ENCODE measurements at places on chromosomes 7 and 10. TPM values are rescaled to one million over a fixed set of nuclear protein-coding genes. Genes with fewer than 3 reads are reported as not detected.

DNA sequence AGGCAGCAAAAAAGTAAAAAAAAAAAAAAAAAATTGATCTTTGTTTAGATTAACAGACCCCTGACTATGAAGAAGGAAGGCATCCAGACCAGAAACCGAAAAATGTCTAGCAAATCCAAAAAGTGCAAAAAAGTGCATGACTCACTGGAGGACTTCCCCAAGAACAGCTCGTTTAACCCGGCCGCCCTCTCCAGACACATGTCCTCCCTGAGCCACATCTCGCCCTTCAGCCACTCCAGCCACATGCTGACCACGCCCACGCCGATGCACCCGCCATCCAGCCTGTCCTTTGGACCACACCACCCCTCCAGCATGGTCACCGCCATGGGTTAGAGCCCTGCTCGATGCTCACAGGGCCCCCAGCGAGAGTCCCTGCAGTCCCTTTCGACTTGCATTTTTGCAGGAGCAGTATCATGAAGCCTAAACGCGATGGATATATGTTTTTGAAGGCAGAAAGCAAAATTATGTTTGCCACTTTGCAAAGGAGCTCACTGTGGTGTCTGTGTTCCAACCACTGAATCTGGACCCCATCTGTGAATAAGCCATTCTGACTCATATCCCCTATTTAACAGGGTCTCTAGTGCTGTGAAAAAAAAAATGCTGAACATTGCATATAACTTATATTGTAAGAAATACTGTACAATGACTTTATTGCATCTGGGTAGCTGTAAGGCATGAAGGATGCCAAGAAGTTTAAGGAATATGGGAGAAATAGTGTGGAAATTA lies 19.4 kb downstream of the GATA3 start:
- no peak overlapping the region for H3K4me3 ChIP-seq
- H3K4me1 ChIP-seq, result peaks cover 6% of the 10 kb centered on the region
- H3K27ac ChIP-seq, result no peak overlapping the region
- H3K27me3 ChIP-seq, result peaks cover 4% of the 10 kb centered on the region

- no peak for DNase-seq
- no peaks in the 10 kb centered on the region for H3K36me3 ChIP-seq
- peaks cover 4% of the 10 kb centered on the region for H3K4me1 ChIP-seq
- no peak overlapping the region for H3K4me3 ChIP-seq
- peaks cover 41% of the 10 kb centered on the region for H3K27me3 ChIP-seq
Observed at GRCh38 chr10:49164559-49165188, 23.5 kb downstream of the TMEM273 start.

- H3K27ac ChIP-seq, result no peak overlapping the region
- peaks cover 27% of the 10 kb centered on the region for H3K36me3 ChIP-seq
- no peak for DNase-seq
- no peak overlapping the region for H3K4me3 ChIP-seq
Observed at GRCh38 chr7:157208571-157209413, 70.1 kb downstream of the UBE3C start.

DNA sequence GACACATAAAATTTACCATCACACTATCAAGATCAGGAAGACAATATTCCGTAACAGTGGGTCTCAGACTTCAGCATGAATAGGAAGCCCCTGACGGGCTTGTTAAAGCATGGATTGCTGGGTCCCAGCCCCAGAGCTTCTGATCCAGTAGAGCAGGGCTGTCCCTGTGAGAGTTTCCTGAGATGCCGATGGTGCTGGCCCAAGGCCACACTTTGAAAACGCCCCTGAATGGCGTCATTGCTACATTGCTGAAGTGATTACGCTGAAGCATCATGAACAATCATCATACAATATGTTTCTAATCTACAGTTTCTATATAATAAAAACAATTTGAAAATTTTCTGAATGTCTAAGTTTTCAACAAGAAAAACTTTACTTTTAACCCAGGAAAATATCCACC lies 38.0 kb upstream of the TMEM72 start:
- no peaks in the 10 kb centered on the region for H3K4me1 ChIP-seq
- no peak overlapping the region for H3K4me3 ChIP-seq
- H3K36me3 ChIP-seq, result no peaks in the 10 kb centered on the region
- no peak overlapping the region for H3K27ac ChIP-seq
- DNase-seq, result no peak

GRCh38 chr7:37211097-37211880 lies 237.4 kb downstream of the ELMO1 start:
- DNase-seq, result no peak
- peaks cover 46% of the 10 kb centered on the region for H3K4me1 ChIP-seq
- no peaks in the 10 kb centered on the region for H3K36me3 ChIP-seq
- H3K27me3 ChIP-seq, result no peaks in the 10 kb centered on the region
- no peak overlapping the region for H3K27ac ChIP-seq
- peak overlapping the region; percentile 31 for H3K4me3 ChIP-seq

DNA sequence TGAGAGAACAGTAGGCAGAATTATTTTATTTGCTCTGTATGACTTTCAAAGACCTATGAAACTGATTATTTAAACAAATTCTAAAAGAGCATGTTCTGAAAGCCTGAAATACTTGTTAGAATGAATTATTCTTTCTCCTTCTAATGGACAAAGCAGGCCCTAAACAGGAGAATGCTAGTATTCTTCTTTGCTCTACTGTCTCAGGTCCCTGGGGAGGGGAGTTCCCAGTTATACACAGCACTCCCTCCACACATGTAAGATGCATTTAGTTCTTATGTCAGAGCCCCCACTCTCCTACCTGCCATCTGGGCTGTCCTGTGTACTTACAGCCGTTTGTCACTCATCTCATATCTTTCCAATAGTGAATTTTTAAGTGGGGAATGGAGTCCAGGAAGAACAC lies 633.5 kb upstream of the ANKRD30A start:
- no peak for DNase-seq
- no peaks in the 10 kb centered on the region for H3K27me3 ChIP-seq
- H3K27ac ChIP-seq, result no peak overlapping the region
- H3K4me1 ChIP-seq, result peaks cover 18% of the 10 kb centered on the region

DNA sequence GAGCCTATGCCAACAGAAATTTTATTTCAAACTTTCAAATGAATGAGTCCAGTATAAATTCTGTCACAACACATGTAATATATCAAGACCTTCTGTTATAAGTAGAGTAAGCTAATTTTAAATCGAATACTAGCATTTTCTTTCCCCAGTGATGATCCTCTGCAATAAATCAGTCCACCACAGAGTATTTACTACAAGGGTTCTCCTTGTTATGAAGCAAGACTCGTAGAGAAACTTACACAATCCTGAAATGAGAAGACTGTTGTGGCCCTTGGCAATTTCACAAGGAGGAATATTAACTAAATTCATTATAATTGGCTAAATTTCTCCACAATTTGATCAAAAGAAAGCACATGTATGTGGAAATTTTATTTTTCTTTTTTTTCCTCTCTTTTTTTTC lies 312.4 kb upstream of the DGKB start:
- H3K27ac ChIP-seq, result no peak overlapping the region
- no peak for DNase-seq
- no peaks in the 10 kb centered on the region for H3K27me3 ChIP-seq
- H3K4me3 ChIP-seq, result no peak overlapping the region
- no peaks in the 10 kb centered on the region for H3K36me3 ChIP-seq

Gene DDC
- total RNA-seq, result 29.9 TPM

Gene DENND2A
- total RNA-seq, result 6.2 TPM

Gene VAX1
- 0.58 TPM for total RNA-seq

Measured in type B pancreatic cell (in vitro differentiated cells).